Forelimb muscle (tissue), 1 donor: ENCODE measurements at places on chromosomes 12 and 14. TPM values are rescaled to one million over a fixed set of nuclear protein-coding genes. Genes with fewer than 3 reads are reported as not detected.

GRCh38 chr12:104291867-104292524 lies 11.5 kb upstream of the EID3 start:
- DNase-seq, result no peak

DNA sequence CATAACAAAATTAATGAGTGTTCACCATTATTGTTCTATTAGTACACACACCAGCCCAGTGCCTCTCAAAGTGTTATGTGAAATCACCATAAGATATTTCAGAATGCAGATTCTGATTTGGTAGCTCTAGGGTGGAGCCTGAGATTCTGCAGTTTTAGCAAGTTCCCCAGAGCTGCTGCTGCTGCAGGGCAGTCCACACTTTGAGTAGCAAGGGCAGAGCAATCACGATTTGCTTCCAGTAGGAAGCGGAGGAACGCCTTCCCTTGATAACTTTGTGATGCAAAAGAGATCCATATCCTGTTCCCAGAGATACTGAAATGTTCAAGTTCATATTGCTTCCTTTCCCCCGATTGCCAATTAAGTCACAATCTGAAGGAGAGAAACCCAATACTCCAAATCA lies 57.9 kb downstream of the SLC17A8 start:
- DNase-seq, result no peak

GRCh38 chr14:59241121-59241520 lies 52.7 kb downstream of the DAAM1 start:
- no peak for DNase-seq

DNA sequence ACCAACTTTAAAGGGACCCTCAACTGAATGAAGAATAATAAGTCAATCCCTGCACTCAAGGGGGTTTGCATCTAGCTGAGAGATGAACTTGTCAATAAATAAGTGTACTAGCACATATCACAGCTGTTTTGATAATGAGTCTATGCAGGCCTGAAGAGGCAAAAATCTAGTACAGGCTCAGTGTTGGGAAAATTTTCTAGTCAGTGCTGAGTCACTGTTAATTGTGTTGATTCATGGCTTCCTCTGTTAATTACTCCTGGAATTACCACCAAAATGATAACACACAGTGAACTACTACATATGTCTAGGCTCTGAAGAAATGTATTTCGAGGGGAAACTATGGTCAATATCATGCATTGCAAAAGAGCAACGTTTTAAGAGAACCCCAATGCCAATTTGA lies 18.9 kb downstream of the SNRPF start:
- DNase-seq, result no peak

Gene PTGER2
- polyA plus RNA-seq, result 0.72 TPM
